ENCODE measurements at places on chromosomes 7 and 10.

DNA sequence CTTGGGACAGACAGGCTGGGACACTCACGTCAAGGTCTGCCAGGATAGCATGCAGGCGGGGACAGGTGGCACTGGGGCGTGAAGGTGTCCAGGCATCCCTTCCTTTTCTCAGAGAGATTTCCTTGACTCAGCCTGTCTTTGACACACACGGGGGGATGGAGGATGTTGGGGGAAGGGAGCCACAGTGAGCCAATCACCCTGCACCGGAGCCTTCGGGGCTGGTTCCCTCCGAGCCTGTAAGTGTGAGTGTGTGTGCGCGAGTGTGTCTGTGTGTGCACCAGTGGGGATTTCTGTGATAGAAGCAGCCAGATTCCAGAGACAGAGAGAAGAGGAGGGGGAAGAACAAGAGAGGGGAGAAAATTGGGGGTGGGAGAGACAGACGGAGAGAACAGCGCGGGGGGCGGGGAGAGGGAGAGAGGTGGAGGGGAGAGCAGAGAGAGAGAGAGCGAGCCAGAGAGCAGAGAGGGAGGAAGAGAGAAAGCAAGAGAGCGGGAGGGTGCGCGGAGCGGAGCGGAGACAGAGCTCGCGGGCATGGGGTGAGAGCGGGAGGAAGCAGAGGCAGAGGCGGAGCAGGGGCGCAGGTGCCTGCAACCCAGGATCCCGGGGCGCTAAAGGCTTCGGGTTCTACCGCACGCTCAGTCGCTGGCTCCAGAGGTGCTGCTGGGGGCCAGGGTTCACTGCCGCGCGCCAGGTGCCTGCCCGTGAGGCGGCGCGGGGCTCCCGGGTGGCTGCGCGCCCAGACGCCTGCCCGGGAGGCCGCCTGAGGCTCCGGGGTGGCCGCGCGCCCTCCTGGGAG is 466 bp upstream of the GPR26 start:
- no peak for DNase-seq

GRCh38 chr10:86436963-86437362 is 70.4 kb upstream of the GRID1 start:
- no peak for DNase-seq

- no peak for DNase-seq
Measured at GRCh38 chr7:92333866-92334265, 88.1 kb downstream of the ANKIB1 start.

DNA sequence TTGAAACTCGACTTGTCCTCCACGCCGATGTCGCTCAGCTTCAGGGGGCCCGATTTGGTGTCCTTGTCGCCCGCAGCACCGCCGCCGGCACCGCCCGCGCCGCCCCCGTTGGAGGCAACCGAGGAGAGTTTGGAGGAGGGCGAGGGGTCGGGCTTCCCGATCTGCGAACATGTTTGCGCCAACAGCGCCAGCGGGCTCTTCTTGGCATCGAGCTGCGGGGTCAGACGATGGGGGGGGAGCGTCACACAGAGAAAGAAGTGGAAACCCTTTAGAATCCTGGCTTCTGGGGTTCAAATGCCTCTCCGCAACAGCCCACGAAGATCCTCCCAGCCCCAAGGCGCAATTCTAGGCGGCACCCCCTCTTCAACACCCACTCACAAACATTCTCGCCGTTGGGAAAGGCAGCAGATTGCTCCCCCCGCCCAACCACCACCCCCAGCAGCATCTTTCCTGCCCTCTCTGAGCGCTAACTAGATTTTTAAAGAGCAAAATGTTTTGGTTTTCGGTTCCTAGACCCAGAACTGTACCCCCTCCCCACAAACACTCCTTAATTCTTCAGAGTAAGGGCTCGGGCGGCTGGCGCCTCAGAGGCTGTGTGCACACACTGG is 1.3 kb downstream of the ZNF503 start:
- no peak for DNase-seq

- DNase-seq, result no peak
Measured at GRCh38 chr10:112713411-112713810, 236.6 kb upstream of the TCF7L2 start.

GRCh38 chr7:95586951-95587301 is 9.4 kb downstream of the PDK4 start:
- DNase-seq, result no peak
